Right lung (tissue), 10 donors: ENCODE measurements at places on chromosomes 1 and 21. TPM values are rescaled to one million over a fixed set of nuclear protein-coding genes. Genes with fewer than 3 reads are reported as not detected.

UBE2G2 gene
- polyA plus RNA-seq: 110 TPM

LGR6 gene
- 0.61 TPM for polyA plus RNA-seq

ENO1 gene
- 635 TPM for polyA plus RNA-seq

RXFP4 gene
- polyA plus RNA-seq: 0.09 TPM

GRCh38 chr21:44436958-44437357 lies 18.4 kb upstream of the LRRC3 start:
- DNase-seq: no peak

GRCh38 chr1:88529581-88529980 lies 154.5 kb upstream of the PKN2 start:
- no peak for DNase-seq

DNA sequence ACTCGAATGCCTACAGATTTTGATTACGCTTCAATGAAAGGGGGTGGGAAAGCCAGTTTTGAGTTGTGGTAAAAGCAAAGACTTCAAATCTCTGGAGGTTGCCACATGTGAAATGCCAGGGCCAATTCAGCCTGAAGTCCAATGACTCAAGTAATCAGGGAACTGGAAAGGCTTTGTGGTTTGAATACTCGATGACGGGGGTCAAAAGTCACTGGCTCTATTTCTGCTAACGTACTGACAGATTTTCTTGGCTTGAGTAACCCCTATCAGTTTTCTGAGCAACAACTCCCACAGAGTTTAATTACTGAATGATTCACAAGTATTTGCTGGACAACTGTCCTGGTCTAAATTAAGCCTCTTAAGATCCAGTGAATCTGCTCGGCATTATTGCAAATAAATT lies 152.2 kb downstream of the SIPA1L2 start:
- no peak for DNase-seq

GRCh38 chr1:229231754-229232119 lies 39.2 kb upstream of the RAB4A start:
- DNase-seq: no peak
